ENCODE measurements at places on chromosomes 11 and 22.
A peak's percentile ranks its signal among the peaks of the same experiment; 100 is the strongest.

GRCh38 chr11:266676-267439, 11.3 kb upstream of the NLRP6 start:
- H3K27me3 ChIP-seq = no peaks in the 10 kb centered on the region
- no peak overlapping the region for H3K27ac ChIP-seq
- no peak for DNase-seq
- H3K4me1 ChIP-seq = no peaks in the 10 kb centered on the region
- H3K4me3 ChIP-seq = no peak overlapping the region

- no peaks in the 10 kb centered on the region for H3K36me3 ChIP-seq
- H3K4me3 ChIP-seq = no peak overlapping the region
- no peaks in the 10 kb centered on the region for H3K27me3 ChIP-seq
- H3K27ac ChIP-seq = no peak overlapping the region
- no peak for DNase-seq
- H3K4me1 ChIP-seq = no peaks in the 10 kb centered on the region
Measured at GRCh38 chr11:22190827-22191463, 1.9 kb upstream of the ANO5 start.

GRCh38 chr22:20084547-20085413, 4.7 kb downstream of the DGCR8 start:
- no peak overlapping the region for H3K4me3 ChIP-seq
- H3K27me3 ChIP-seq = no peaks in the 10 kb centered on the region
- H3K36me3 ChIP-seq = peaks cover 39% of the 10 kb centered on the region
- no peak overlapping the region for H3K27ac ChIP-seq
- H3K4me1 ChIP-seq = peaks cover 1% of the 10 kb centered on the region
- DNase-seq = no peak

DNA sequence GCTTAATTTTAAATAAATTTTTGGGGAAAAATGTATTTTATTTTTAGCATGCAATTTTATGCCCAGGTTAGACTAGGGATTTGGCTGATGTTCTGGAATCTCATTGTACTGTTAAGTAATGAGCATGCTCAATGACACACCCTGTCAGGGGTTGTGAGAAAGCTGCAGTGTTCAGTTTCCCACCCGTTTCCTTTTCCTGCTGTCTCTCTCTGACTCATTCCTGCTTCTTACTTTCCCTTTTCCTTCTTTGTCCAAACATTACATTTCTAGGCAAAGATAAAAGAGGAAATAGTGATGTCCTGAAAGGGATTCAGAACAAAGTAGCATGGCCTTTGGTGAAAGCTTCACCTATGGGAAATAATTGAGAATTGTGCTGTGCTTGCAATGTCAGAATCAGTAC, 22.7 kb downstream of the OOSP3 start:
- no peaks in the 10 kb centered on the region for H3K4me1 ChIP-seq
- no peaks in the 10 kb centered on the region for H3K27me3 ChIP-seq
- no peak overlapping the region for H3K27ac ChIP-seq
- no peak for DNase-seq

GRCh38 chr11:35891096-35891495, 52.8 kb upstream of the LDLRAD3 start:
- no peak for DNase-seq
- no peaks in the 10 kb centered on the region for H3K4me1 ChIP-seq
- no peaks in the 10 kb centered on the region for H3K27me3 ChIP-seq
- H3K27ac ChIP-seq = no peak overlapping the region
- H3K4me3 ChIP-seq = no peak overlapping the region
- H3K36me3 ChIP-seq = no peaks in the 10 kb centered on the region

DNA sequence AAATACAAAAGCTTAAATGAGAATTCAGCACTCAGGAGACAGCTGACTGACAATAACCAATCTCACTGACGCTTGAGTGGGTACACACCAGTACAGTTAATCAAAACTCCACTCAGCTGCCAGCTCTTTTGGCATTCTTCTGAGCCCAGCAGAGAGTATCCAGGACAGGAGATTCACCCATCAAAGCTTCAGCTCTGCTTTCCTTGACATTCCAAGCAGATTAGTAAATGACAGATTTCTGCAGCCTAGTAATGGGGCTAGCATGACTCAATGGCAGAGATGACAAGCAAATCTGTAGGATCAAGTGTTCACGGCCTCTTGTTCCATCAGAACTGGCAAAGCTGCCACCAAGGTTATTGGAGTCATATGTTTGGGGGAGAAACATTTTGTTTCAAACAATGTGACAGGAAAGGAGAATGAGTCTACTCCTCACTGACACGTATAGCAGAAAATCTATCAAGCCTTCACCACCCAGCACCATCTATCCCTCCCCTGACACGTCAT, 420.0 kb downstream of the DYNC2H1 start:
- no peaks in the 10 kb centered on the region for H3K4me1 ChIP-seq
- DNase-seq = no peak
- H3K36me3 ChIP-seq = no peaks in the 10 kb centered on the region

GRCh38 chr11:32752001-32752400, 42.5 kb downstream of the CCDC73 start:
- H3K4me1 ChIP-seq = no peaks in the 10 kb centered on the region
- no peak overlapping the region for H3K4me3 ChIP-seq
- no peaks in the 10 kb centered on the region for H3K36me3 ChIP-seq
- H3K27me3 ChIP-seq = no peaks in the 10 kb centered on the region
- DNase-seq = no peak
- H3K27ac ChIP-seq = no peak overlapping the region

- H3K4me3 ChIP-seq = no peak overlapping the region
- H3K4me1 ChIP-seq = 0 out of 2 replicates have a peak, but pooled peaks cover 1% of the 10 kb centered on the region
- H3K27ac ChIP-seq = no peak overlapping the region
- H3K27me3 ChIP-seq = no peaks in the 10 kb centered on the region
Measured at GRCh38 chr11:2798951-2799761, 86.4 kb downstream of the CDKN1C start.

GRCh38 chr22:46661221-46661851, 41.1 kb downstream of the GRAMD4 start:
- no peaks in the 10 kb centered on the region for H3K36me3 ChIP-seq
- DNase-seq = no peak
- no peak overlapping the region for H3K4me3 ChIP-seq
- H3K27me3 ChIP-seq = no peaks in the 10 kb centered on the region

- no peaks in the 10 kb centered on the region for H3K4me1 ChIP-seq
- no peak overlapping the region for H3K4me3 ChIP-seq
- no peak for DNase-seq
- H3K27me3 ChIP-seq = no peaks in the 10 kb centered on the region
Measured at GRCh38 chr22:23556026-23556620, 24.0 kb downstream of the IGLL1 start.

GRCh38 chr22:32518381-32518780, 43.8 kb downstream of the FBXO7 start:
- H3K27ac ChIP-seq = no peak overlapping the region
- no peaks in the 10 kb centered on the region for H3K27me3 ChIP-seq
- H3K36me3 ChIP-seq = 0 out of 2 replicates have a peak, but pooled peaks cover 3% of the 10 kb centered on the region
- no peaks in the 10 kb centered on the region for H3K4me1 ChIP-seq
- no peak for DNase-seq
- no peak overlapping the region for H3K4me3 ChIP-seq

DNA sequence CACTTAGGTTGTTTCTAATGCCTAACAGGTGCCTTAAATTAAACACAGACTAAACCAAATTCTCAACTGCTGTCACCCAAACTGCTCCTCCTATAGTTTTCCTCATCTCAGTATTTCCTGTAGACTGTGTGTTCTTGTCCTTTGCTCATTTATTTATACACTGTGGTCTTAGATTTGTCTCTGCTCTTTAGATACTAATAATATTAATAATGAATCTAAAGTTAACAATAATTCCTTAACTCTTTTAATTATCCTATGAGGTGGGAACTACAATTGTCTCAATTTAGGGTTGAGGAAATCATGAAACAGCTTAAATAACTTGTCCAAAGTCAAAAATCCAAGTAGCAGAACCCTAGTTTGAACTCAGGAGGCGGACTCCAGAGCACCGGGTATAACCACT, 43.9 kb upstream of the YPEL1 start:
- no peaks in the 10 kb centered on the region for H3K4me1 ChIP-seq
- no peaks in the 10 kb centered on the region for H3K27me3 ChIP-seq
- H3K36me3 ChIP-seq = peaks cover 4% of the 10 kb centered on the region
- DNase-seq = no peak
- no peak overlapping the region for H3K27ac ChIP-seq

GRCh38 chr11:12222055-12222792, 111.8 kb downstream of the MICAL2 start:
- H3K36me3 ChIP-seq = no peaks in the 10 kb centered on the region
- DNase-seq = no peak
- H3K27me3 ChIP-seq = no peaks in the 10 kb centered on the region
- no peak overlapping the region for H3K4me3 ChIP-seq
- no peak overlapping the region for H3K27ac ChIP-seq

GRCh38 chr22:35482974-35483373, 57.7 kb upstream of the RASD2 start:
- H3K27me3 ChIP-seq = no peaks in the 10 kb centered on the region
- H3K4me3 ChIP-seq = no peak overlapping the region
- no peak overlapping the region for H3K27ac ChIP-seq
- H3K4me1 ChIP-seq = 0 out of 2 replicates have a peak, but pooled peaks cover 1% of the 10 kb centered on the region
- H3K36me3 ChIP-seq = no peaks in the 10 kb centered on the region

- no peaks in the 10 kb centered on the region for H3K36me3 ChIP-seq
- H3K4me3 ChIP-seq = no peak overlapping the region
- peak; percentile 79 for DNase-seq
Measured at GRCh38 chr22:29313126-29313575, 2.3 kb downstream of the RASL10A start.

- H3K4me1 ChIP-seq = no peaks in the 10 kb centered on the region
- DNase-seq = no peak
- H3K4me3 ChIP-seq = no peak overlapping the region
- no peaks in the 10 kb centered on the region for H3K27me3 ChIP-seq
Measured at GRCh38 chr11:74905326-74905725, 43.6 kb downstream of the XRRA1 start.

DNA sequence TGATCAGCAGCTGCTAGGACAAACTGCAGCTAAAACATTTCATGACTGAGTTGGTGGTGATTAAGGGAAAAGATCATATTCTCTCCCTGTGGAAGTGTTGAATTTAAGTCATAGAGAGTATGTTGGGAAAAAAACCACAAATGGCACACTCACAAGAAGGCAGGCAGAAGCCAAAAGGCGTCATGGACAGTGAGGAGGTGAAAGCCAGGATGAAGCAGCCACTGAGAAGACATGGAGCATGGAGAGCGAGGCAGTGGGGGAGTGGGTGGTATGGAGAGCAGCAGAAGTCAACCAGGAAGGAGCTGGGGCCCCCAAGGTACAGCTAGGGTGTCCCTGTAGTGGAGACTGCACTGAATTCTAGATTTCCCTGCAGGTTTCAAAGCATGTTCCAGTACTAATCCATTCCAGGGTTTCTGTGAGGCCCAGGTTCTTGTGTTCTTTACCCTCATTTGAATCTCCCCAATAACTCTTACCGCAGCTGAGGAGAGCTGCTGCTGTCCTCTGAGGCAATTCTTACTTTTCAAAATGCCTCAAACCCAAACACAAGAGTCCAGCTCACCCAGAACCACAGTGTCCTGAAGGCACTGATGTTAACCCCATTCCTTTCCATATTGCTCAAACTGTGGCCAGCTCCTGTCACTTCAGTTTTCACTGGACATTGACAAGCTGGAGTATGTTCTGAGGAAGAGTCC, 191.8 kb upstream of the E2F8 start:
- no peaks in the 10 kb centered on the region for H3K4me1 ChIP-seq
- H3K27me3 ChIP-seq = no peaks in the 10 kb centered on the region
- no peak for DNase-seq

DNA sequence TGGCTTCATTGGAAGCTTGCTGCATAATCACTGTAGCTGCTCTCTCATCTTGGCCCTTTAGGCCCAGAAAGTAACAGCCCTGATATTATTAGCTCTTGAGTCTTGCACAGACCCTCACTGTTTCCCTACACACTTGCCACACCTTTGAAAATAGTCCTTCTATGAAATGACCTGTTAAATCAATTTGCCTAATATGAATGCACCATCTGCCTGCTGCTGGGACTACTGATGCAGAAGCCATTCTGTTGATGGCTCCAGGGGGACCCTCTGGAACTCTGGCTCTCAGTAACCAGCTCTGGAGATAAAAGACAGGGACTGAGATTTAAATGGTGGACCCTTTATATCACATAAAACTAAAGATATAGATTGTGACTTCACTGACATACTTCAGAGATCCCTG, 14.7 kb upstream of the AMPD3 start:
- no peak overlapping the region for H3K27ac ChIP-seq
- no peaks in the 10 kb centered on the region for H3K4me1 ChIP-seq
- H3K36me3 ChIP-seq = no peaks in the 10 kb centered on the region
- H3K27me3 ChIP-seq = no peaks in the 10 kb centered on the region
- DNase-seq = no peak

DNA sequence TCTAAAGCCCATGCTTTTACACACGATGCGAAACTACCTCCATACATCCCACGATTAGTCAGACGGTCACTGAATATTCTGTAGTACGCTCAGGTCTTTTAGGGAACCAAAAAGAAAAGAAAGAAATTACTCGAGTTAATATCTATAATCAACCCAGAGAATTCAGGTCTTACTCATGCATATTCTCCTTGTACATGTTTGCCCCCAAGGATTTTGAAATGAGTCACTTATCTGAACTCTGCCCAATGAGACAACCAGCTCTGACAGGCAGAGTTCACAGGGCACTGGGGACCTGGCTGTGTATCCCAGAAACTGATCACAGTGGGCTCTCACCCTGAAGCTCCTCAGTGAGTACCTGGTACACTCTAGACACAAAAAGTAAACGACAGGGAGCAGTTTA, 29.2 kb downstream of the RASSF10 start:
- no peak overlapping the region for H3K4me3 ChIP-seq
- H3K4me1 ChIP-seq = no peaks in the 10 kb centered on the region
- no peaks in the 10 kb centered on the region for H3K27me3 ChIP-seq
- DNase-seq = no peak
- H3K27ac ChIP-seq = no peak overlapping the region

DNA sequence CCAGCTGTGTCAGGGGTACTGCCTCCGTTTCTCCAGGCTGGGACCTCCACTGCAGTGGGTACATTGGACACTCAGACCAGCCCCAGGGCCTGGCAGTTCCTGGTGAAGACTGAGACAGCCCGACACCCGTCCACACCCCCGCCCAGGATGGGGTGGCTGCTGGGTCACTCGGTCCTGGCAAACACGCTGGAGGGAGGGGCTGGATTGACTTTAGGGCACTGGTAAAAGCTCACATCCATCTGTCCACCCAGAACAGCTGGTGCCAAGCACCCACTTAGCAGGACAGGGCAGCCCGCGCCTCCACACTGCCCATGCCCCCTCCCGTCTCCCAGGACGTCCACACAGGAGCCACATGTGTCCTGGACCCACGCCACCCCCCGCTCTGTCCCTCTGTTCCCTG, 10.7 kb upstream of the TBX1 start:
- peaks cover 19% of the 10 kb centered on the region for H3K27me3 ChIP-seq
- H3K4me3 ChIP-seq = no peak overlapping the region
- H3K4me1 ChIP-seq = peaks cover 3% of the 10 kb centered on the region
- no peaks in the 10 kb centered on the region for H3K36me3 ChIP-seq
- H3K27ac ChIP-seq = no peak overlapping the region

Measured in iPS DF 6.9 (cell line).